ENCODE measurements at places on chromosomes 11 and 22. TPM values are rescaled to one million over a fixed set of nuclear protein-coding genes. Genes with fewer than 3 reads are reported as not detected.

ISX gene
- not detected for total RNA-seq

FJX1 gene
- 0.57 TPM for total RNA-seq

C22orf42 gene
- total RNA-seq: not detected

CRYBB2 gene
- not detected for total RNA-seq

NF2 gene
- 42.1 TPM for total RNA-seq
